ENCODE measurements at places on chromosomes 12 and 14.

- no peak for DNase-seq
These were observed 4.1 kb downstream of the ARF6 start for GRCh38 chr14:49896966-49897365.

- DNase-seq: no peak
These were observed 307.3 kb downstream of the CEP128 start for GRCh38 chr14:80634106-80634758.

DNA sequence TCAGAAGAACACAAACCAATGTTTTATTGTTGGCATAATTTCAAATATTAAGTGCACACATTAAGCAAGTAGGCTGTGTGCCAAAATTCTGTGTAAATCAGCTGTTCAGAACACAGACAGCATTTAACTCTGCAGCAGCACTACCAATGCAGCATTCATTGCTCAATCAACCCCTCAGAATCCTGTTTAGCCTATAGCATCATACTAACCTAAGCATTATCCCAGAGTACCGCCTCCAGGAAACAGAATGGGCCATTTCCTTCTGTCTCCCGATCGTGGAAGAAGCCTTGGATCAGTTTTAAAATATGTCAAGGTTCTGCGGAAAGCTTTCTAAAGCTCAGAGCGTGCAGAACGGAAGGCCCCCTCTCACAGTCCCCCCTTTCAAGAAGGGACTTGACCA is 3.3 kb downstream of the IL26 start:
- DNase-seq: no peak

GRCh38 chr12:47437570-47437969 is 268.3 kb downstream of the RPAP3 start:
- DNase-seq: no peak

GRCh38 chr12:25995906-25996305 is 37.4 kb downstream of the RASSF8 start:
- no peak for DNase-seq

- DNase-seq: no peak
These were observed 53.8 kb downstream of the FAM222A start for GRCh38 chr12:109767456-109767855.

DNA sequence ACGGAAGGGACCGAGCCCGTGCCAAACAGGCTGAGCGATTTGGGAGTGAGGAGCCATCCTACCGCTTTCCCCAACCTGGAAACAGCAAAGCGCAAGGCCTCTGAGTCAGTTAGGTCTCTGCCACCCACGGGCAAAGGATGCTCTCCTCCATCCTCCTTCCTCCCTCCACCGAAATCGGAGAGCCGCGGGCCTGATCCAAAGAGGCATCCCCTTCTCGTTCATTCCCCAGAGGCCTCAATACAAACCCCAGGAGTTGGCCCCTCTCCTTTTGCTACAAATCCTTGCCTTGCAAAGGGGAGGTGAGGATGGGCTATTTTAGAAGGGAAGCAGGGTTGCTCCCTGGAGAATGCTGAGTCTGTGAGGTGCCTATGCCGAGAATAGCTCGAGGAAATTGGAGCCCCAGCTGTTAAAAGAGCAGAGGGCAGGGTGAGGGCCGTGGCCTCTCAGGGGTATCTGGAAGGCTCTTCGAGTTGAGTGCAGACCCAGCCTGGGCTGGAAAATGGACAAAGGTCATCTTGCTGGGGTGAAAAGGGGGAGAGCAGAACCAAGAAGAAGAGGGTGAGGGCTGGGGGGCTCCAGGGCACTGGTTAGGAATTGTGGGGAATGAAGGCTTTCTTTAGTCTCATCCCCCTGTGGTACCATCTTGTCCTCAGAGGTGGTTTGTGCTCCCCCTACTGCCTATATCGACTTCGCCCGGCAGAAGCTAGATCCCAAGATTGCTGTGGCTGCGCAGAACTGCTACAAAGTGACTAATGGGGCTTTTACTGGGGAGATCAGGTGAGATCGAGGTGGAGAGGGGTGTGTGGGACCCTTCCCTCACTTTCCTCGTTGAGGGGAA is 1.1 kb downstream of the TPI1 start:
- no peak for DNase-seq
